ENCODE measurements at places on chromosomes 5 and 9. TPM values are rescaled to one million over a fixed set of nuclear protein-coding genes. Genes with fewer than 3 reads are reported as not detected.

DNA sequence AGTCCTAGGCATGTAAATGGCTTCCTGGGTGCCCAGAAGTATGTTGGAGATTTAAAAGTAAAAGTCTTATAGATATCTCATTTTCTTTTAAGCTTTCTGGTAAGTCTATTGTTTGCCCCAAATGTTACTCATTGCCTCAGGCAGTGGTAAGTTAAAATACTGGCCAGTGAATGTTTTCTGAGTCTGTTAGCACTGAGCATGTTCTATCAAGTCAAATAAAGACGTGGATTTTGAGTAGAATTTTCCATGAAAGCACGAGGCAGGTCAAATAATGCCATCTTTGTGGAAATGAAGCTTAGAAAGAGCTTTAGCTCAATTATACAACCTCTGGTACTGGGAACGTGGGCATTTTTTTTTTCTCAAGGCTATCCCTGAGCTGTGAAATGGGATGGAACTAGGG, 651.3 kb upstream of the ACO1 start:
- no peak for DNase-seq

- no peak for DNase-seq
Observed at GRCh38 chr9:82613498-82613897, 449.4 kb downstream of the RASEF start.

The SOWAHA gene
- 5.3 TPM for polyA plus RNA-seq

DNA sequence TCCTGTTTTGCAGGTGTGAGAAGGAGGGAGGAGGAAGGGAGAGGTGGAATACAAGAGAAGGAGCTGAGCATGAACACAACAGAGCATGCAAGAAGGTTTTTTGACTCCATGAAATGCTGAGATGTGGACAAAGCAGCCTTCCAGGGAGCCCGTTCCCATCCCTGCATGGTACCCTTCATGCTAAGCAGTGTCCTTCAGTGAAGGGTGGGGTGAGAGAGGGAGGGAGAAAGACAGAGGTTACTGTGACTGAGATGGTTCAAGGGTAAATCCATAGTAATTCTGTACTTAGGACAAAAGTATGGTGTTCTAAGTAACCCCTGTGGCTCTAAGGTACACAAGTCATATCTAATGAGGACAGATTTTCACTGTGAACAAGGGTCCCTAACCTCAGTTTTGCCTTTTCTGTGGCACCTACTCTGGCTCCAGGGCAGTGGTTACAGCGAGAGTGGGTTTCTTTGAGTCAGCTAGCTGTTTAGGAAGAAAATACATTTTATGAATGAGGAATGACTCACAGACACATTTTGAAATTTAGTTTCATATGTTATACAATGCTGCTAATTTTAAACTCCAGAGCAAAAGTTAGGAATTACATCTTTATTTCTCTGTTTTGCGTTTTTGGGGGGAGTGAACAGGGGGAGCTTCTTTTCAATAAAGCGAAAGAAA, 184.9 kb upstream of the SLC12A2 start:
- no peak for DNase-seq

- no peak for DNase-seq
Observed at GRCh38 chr5:87022415-87022814, 245.3 kb upstream of the RASA1 start.
